ENCODE measurements at places on chromosomes 4 and X. TPM values are rescaled to one million over a fixed set of nuclear protein-coding genes. Genes with fewer than 3 reads are reported as not detected.

DNA sequence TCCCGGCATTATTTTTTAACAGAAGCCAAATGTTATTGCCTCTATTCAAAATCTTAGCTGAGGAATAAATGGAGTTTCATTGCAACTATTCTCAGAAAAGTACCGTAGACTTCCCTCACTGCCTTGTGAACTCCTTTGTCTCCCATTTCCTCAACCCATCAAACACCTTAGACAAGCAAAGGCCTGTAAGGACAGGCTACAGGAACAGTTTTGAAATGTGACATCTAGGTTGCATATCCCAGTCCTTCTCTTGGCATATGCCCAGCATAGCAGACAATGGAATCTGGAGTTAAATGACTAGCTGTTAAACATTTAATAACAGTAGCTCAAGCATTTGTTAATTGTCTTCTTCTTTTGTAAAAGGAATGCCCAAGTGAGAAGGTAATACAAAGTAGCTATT lies 1371.7 kb downstream of the STIM2 start:
- no peak for DNase-seq

Gene CXCL3
- total RNA-seq, result 0.43 TPM

DNA sequence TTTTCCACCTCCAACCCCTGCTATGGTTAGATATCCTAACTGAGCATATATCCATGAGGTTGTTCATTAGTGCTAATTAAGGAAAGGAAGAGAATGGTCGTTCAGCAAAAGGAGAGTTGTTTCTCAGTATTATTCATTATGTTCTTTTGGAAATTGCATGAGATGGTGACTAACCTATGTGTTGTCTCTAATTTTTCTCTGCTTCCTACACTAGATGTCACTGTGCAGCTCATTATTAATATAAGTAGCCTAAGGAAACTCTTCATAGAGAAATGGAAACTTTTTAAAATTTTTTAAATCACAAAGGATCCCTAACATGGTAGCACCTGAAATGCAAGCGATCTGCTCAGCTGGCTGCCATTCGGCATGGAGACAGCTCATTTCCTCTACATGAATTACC lies 67.7 kb upstream of the FAM9A start:
- no peak for DNase-seq

GRCh38 chrX:9122519-9123245 lies 88.8 kb upstream of the FAM9B start:
- DNase-seq, result no peak

Gene GUCY2F
- total RNA-seq, result not detected

Gene PLAC8
- total RNA-seq, result 1.2 TPM

GRCh38 chrX:55130481-55130880 lies 41.7 kb downstream of the PAGE2 start:
- DNase-seq, result no peak

Gene HMX1
- not detected for total RNA-seq

GRCh38 chr4:25799522-25799921 lies 63.3 kb downstream of the SEL1L3 start:
- no peak for DNase-seq

GRCh38 chr4:62543002-62543401 lies 1342.9 kb downstream of the ADGRL3 start:
- DNase-seq, result no peak

DNA sequence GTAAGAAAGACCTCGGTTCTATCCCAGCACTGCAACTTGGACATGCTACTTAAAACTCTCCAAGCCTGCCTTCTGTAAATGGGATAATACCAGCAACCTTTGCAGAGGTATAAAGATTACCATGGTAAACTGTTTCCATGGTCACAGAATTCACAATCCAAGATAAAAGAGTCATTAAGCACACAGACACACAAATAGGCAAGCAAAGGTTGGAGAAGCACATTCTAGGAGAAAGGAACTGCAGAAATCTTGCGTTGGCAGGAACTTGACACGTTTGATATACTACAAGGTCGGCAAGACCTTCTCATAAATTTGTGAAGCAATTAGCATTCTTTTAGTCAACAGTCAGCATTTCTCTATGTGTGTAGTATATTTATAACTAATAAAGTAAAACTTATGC lies 12.3 kb upstream of the CHRNA9 start:
- DNase-seq, result no peak

DNA sequence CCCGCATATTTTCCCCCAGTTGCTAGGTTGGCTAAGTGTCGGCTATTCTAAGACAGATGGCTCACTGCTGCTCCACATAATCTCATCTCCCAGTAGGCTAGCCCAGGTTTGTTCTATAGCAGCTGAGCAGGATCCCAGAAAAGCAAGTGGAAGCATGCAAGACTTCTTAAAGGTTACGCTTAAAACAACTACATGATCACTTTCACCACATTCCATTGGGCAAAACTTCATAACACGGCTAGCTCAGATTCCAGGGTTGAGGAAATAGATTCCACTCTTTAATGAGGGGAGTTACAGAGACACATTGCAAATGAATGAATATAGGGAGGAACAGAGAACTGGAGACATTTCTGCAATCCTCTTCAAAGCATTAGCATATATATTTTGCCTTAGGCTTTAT lies 12.9 kb upstream of the RAB33B start:
- no peak for DNase-seq

Gene CSAG3
- not detected for total RNA-seq

DNA sequence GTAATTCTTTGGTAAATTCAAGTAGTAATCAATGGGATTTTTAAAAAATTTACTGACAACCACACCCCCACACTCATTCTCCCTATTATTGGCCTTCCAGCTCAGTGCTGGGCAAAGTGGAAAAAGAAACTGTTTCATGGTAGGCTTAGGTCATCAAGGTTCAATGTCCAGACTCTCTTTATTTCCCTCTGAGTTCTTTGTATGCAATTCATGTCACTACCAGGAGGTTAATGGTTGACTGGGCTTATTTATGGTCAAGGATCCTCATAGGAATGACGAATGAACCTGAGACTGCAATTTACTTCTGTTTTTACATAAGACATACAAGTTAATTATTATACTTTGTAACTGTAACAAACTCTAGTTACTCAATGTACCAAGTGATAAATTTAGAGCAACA lies 403.2 kb downstream of the KLHL13 start:
- DNase-seq, result no peak

DNA sequence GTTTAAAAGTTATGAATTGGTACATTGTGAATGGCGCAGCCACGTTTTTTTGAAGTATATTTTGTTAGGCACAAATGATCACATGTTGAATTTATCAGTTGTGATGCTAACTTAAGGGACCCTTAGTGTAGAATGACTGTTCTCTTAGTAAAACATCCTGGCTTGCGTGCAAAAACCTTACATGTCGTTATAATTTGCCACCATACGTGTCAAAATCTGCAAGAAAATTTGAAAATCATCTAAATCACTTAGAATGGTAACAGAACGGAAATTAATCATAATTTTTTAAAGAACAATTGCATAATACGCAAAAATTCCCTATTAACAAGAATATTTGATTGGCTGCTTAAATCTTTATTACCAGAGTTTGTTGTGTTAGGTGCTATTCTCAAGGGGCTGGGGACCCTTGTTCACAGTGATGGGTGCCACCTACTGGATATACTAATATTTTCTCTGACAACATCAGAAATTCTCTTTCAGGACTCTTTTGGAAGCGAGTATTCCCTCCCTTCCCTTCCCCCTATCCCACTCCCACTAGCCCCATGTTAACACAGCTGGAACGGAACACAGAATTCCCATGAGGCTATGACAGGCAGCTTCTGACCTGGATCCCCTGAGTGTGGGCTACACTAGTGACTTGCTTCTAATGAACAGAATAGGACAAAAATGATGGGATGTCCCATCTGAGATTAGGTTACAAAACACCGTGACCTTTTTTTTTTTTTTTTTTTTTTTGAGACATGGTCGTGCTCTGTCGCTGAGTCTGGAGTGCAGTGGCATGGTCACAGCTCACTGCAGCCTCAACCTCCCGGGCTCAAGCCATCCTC lies 71.8 kb downstream of the SUPT20HL2 start:
- DNase-seq, result no peak

Data from cardiac septum (tissue), 1 donor.